Uterus (tissue), 4 donors: ENCODE measurements at places on chromosomes 2 and 18. TPM values are rescaled to one million over a fixed set of nuclear protein-coding genes. Genes with fewer than 3 reads are reported as not detected.
A peak's percentile ranks its signal among the peaks of the same experiment; 100 is the strongest.

DNA sequence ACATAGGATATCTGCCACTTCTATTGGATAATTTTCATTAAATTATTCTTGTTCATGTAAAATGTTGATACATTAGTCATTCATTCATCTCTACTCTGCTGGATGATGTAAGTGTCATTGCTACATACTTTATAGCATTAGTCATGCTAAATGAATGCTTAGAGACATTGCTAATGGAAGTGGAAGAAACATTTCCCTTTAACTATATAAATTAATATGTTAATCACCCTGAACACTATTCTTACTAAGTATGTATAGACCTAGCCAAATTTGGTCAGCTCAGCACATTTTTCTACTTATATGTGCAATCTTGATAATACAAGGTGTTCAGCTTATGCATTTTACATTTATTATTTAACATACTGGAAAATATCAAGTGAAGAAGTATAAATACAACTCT lies 160.2 kb downstream of the DPP4 start:
- no peak overlapping the region for H3K27ac ChIP-seq
- H3K4me1 ChIP-seq, result no peaks in the 10 kb centered on the region
- H3K27me3 ChIP-seq, result no peaks in the 10 kb centered on the region

GRCh38 chr2:187966924-187967323 lies 324.8 kb upstream of the GULP1 start:
- H3K27me3 ChIP-seq, result no peaks in the 10 kb centered on the region
- H3K27ac ChIP-seq, result no peak overlapping the region
- H3K36me3 ChIP-seq, result no peaks in the 10 kb centered on the region
- DNase-seq, result no peak
- H3K4me1 ChIP-seq, result no peaks in the 10 kb centered on the region
- H3K4me3 ChIP-seq, result no peak overlapping the region

DNA sequence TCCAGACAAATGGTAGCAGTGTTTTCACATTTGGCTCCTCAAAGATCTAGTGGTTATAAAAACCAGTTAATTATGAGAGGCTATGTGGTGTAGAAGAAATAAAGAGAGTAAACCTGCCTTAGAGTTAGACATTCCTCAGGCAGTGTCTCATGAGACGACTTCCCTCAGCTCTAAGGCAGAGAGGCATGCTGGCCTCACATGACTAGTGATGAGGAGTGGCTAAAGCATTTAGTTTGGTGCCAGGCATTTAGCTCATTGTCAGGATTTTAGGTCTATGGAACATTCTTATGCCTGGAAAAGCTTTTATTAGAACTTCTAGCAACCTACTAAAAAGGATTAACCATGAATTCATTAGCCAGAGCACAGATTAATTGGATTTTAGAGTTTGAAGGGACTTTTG lies 90.3 kb downstream of the RPRM start:
- no peaks in the 10 kb centered on the region for H3K27me3 ChIP-seq
- H3K4me3 ChIP-seq, result no peak overlapping the region
- no peaks in the 10 kb centered on the region for H3K36me3 ChIP-seq
- no peaks in the 10 kb centered on the region for H3K4me1 ChIP-seq
- H3K27ac ChIP-seq, result peak overlapping the region; percentile 59

- H3K4me1 ChIP-seq, result peaks cover 7% of the 10 kb centered on the region
- H3K36me3 ChIP-seq, result no peaks in the 10 kb centered on the region
- H3K27me3 ChIP-seq, result no peaks in the 10 kb centered on the region
- H3K4me3 ChIP-seq, result no peak overlapping the region
Measured at GRCh38 chr2:100741880-100742276, 78.1 kb upstream of the NPAS2 start.

GRCh38 chr2:28970464-28971160 lies 10.5 kb upstream of the TOGARAM2 start:
- H3K27me3 ChIP-seq, result no peaks in the 10 kb centered on the region
- H3K27ac ChIP-seq, result no peak overlapping the region
- no peaks in the 10 kb centered on the region for H3K36me3 ChIP-seq
- H3K4me1 ChIP-seq, result no peaks in the 10 kb centered on the region
- DNase-seq, result no peak

GRCh38 chr2:60214626-60214875 lies 338.9 kb downstream of the BCL11A start:
- H3K4me1 ChIP-seq, result no peaks in the 10 kb centered on the region
- no peak overlapping the region for H3K4me3 ChIP-seq
- DNase-seq, result no peak
- H3K36me3 ChIP-seq, result no peaks in the 10 kb centered on the region

The SKA1 gene
- not detected for total RNA-seq

GRCh38 chr18:43634994-43635393 lies 357.7 kb upstream of the SYT4 start:
- H3K36me3 ChIP-seq, result no peaks in the 10 kb centered on the region
- DNase-seq, result no peak
- no peaks in the 10 kb centered on the region for H3K27me3 ChIP-seq
- no peak overlapping the region for H3K4me3 ChIP-seq

The SERPINB13 gene
- not detected for total RNA-seq

DNA sequence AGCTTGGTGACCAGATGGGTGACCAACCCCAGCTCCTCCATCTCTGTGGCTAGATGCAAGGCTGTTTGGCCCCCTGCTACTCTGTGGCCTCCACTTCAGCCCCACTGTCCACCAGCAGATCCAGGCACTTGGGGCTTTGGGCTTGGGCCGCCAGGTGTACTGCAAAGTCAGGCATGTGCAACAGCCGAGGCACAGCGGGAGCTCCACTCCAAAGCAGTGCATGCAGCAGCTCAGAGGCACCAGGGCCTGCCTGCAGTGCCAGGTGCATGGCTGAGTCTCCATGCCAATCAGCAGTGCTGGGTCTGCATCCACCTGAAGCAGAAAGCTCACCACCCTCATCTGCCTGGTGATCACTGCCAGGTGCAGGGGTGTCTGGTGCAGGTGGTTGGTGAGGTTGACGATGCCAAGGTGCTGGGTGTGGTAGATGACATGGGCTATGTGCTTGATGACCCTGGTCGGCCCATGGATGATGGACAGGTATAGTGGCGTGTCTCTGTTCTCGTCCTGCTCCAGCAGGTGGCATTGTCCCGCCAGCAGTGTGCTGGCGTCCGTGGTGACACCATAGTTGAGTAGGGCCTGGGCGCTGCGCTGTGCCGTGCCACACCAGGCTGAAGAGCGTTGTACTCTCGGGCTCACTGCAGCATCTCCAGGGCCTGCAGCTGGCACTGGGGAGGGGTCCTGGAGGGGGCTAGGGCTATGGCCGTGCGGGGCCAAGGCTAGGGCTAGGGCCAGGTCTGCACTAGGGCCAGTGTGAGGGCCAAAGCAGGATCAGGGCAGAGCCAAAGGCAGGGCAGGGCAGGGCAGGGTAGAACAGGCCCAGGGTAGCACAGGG lies 1.0 kb upstream of the ANKRD62 start:
- H3K4me1 ChIP-seq, result no peaks in the 10 kb centered on the region
- no peak for DNase-seq
- no peaks in the 10 kb centered on the region for H3K36me3 ChIP-seq

- no peak overlapping the region for H3K4me3 ChIP-seq
- H3K27me3 ChIP-seq, result no peaks in the 10 kb centered on the region
- no peak overlapping the region for H3K27ac ChIP-seq
- no peaks in the 10 kb centered on the region for H3K36me3 ChIP-seq
- DNase-seq, result no peak
Measured at GRCh38 chr2:124875627-124876244, 850.6 kb downstream of the CNTNAP5 start.

The SNTG2 gene
- total RNA-seq, result 3.2 TPM

GRCh38 chr2:150280231-150280630 lies 207.2 kb downstream of the RND3 start:
- H3K4me3 ChIP-seq, result no peak overlapping the region
- peak; percentile 44 for DNase-seq
- no peaks in the 10 kb centered on the region for H3K4me1 ChIP-seq
- H3K27me3 ChIP-seq, result no peaks in the 10 kb centered on the region
- H3K27ac ChIP-seq, result peak overlapping the region; percentile 1

- no peaks in the 10 kb centered on the region for H3K36me3 ChIP-seq
- H3K4me3 ChIP-seq, result no peak overlapping the region
- H3K27ac ChIP-seq, result no peak overlapping the region
- no peaks in the 10 kb centered on the region for H3K27me3 ChIP-seq
- DNase-seq, result no peak
Measured at GRCh38 chr2:239116456-239117246, 268.8 kb downstream of the TWIST2 start.

The ASNSD1 gene
- total RNA-seq, result 94.4 TPM

DNA sequence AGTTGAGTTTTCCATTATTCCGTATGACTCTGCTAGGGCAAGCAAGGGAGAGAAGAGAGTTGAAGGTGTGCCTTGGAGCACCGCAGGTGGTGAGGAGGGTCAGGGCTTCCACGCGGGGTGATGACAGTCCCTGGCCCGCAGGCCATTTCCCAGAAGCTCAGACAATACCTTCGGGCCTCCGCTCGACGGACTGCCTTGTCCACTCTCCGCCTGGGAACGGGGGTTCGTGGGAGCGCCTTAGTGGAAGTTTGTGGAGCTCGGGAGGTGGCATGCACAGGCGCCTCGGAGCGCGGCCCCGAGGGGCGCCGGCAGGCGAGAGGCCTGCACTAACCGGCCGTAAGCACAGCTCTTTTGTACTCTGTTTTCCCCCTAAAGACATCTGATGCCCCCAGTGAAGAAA lies 69.8 kb downstream of the ARHGEF33 start:
- H3K4me3 ChIP-seq, result no peak overlapping the region
- no peak overlapping the region for H3K27ac ChIP-seq
- no peaks in the 10 kb centered on the region for H3K27me3 ChIP-seq
- DNase-seq, result no peak
- no peaks in the 10 kb centered on the region for H3K4me1 ChIP-seq

The TRMT61B gene
- 14.1 TPM for total RNA-seq

- H3K4me1 ChIP-seq, result peaks cover 11% of the 10 kb centered on the region
- peak overlapping the region; percentile 52 for H3K4me3 ChIP-seq
- peaks cover 6% of the 10 kb centered on the region for H3K27me3 ChIP-seq
- H3K27ac ChIP-seq, result peak overlapping the region; percentile 69
- no peak for DNase-seq
Measured at GRCh38 chr2:20666005-20666303, 990 bp upstream of the GDF7 start.
